Fibroblast of the aortic adventitia (primary cell): ENCODE measurements at places on chromosomes 2 and 18.

DNA sequence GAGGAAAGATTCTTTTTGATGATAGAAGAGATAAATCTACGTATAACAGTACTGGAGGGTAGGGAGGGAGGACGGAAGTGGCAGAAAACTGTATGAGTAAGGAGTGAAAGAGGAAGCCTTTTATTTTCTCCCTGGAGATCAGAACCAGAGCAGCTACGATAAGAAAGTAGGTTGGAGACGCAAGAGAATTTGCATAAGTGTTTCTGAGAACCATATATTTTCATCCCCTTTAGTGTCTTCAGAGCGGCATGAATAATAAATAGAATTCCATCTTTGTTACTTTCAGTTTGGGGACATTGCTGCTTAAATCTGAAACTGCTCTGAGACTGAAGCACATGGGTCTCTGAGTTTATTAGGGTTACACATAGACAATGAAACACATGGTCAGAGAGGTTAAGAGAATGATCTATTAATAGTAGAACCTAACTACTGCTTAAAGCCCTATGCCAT, 230.2 kb upstream of the TNP1 start:
- DNase-seq: no peak

- DNase-seq: no peak
These were observed 10.9 kb upstream of the EIF2AK2 start for GRCh38 chr2:37167636-37168180.

DNA sequence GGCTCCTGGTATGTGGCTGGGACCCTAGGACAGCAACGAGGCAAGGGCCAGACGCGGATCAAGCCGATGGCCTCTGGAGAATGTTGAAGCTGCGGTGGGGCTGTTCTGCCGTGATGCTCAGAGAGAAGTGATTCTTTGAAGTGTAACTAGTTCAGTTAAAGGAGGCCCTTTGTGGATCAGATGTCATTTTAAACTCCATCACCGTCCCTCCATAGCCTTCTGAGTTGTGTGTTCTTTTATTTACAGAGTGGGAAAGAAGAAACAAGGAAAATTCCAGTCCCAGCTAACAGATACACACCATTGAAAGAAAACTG, 403 bp downstream of the PNO1 start:
- DNase-seq: no peak

DNA sequence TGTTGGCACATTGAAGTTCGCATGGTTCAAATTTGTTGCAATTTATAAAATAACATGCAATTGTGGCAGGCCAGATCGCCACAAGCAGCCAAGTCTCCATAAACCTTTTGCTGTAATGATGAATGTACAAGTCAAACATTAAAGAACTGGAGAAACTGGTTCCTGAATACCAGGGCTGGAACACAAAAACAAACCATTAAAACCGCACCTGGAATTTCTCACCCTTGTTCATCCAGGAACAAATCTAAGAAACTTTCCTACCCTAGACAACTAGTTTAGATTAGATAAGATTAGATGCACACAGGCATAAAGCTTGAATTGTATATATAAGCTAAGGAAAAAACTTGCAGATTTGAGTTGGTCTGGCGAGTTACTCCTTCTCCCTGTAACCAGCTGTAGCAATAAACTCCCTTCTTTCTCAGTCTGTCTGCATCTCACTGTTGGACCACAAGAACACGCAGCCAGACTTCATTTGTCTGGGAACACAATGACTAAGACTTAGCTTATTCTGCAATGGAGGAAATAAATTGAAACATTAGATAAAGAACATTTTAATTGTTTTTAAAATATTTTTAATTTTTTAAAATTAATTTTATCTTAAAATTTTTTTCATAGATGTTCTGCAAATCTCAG, 1835.5 kb upstream of the LRRTM1 start:
- DNase-seq: no peak

DNA sequence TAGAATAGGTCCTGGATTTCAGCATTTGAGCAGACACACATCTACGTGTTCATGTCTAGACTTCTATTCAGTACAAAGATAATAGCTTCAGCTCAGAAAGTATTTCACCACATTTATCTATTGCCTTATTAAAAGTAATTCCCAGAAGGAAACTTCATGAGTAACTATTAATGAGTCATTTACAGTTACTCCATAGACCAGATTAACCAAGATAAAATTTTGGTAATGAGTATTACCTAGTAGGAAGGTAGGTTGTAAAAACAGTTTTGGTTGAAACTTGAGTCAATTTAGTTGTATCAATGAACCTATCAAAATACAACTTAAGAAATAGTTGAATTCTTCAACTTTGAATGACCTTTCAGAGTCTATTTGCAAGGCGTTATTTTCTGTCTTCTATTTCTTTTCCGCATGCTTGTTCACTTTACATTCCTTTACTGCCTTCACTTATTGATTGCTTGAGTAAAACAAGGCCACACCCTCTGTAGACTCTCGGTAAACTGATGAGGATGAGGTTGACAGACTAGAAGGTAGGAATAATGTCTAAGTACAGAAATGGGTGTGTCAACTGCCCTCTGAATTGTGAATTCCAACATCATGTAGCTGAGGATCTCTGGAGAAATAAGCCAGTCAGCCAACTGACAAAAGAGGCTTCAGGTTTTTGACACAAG, 1165.6 kb upstream of the ZEB2 start:
- peak; percentile 63 for DNase-seq

DNA sequence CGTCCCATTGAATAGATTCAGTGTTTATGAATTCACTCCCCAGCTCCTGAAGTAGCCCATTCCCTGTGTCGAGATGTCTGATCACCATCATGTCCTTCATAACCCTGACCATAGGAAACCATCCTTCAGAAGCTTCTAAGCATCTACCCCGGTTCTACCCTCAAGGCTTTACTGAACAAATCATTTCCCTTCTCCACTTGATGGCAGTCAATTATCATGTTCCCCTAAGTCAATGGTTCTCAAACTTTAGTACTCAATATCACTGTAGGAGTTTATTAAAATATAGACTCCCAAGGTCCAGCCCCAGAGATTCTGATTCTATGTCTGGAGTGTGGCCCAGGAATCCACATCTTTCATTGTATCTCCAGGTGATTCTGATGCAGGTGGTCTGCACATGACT, 228.4 kb upstream of the SP5 start:
- no peak for DNase-seq
